ENCODE measurements at places on chromosomes 12 and 14.
A peak's percentile ranks its signal among the peaks of the same experiment; 100 is the strongest.

- no peak for DNase-seq
These were observed 376.0 kb downstream of the C12orf75 start for GRCh38 chr12:105706321-105706972.

DNA sequence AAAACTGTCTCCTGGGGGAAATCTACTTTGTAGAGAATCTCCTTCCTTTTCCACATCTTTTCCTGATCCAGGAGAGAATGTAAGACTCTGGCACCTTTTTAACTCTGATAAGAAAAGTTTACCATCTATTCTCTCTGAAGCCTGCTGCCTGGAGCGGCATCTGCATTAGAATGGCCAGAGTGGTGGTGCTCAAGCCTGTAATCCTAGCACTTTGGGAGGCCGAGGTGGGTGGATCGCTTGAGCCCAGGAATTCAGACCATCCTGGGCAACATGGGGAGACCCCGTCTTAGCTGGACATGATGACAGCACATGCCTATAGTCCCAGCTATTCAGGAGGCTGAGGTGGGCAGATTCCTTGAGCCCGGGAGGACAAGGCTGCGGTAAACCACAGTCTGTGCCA, 1.4 kb upstream of the CHFR start:
- DNase-seq = no peak

- no peak for DNase-seq
These were observed 97.7 kb downstream of the AKAP6 start for GRCh38 chr14:32426586-32427388.

DNA sequence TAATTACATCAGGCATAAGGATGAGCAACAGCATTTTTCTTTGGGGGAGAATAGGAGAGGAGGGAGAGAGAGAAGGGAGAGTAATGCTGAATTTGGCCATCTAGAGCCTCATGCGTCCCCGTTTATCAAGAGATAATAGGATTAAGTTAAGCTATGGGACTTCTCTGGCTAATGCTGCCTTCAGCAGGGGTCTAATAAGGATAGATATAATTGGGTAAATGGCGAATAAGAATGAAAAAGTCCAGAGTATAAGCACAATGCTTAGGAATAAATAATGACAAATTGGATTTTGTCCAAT, 470.0 kb downstream of the EGLN3 start:
- DNase-seq = no peak

- no peak for DNase-seq
These were observed 254.7 kb downstream of the ADGRD1 start for GRCh38 chr12:131208425-131208824.

- DNase-seq = peak; percentile 31
These were observed 790 bp downstream of the NEDD1 start for GRCh38 chr12:96907671-96908422.

DNA sequence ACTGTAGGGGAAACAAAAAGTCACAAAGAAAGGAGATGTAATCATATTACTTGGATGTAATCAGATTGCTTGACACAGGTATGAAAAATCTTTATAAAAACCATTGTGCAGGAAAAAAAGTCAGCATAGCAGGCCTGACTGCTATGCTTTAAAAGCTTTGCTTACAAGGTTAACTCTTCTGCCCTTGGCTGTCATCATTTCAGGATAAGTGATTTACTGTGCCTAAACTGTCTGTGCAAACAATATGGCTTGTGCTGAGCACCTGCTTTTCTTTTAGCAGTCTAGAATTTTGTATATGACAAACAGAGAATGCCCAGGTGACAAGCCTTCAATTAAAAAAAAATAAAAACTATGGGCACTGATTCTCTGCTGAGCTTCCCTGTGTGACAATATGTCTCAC, 63.8 kb upstream of the PLEKHG7 start:
- DNase-seq = no peak

- DNase-seq = peak; percentile 24
These were observed 138.8 kb upstream of the WSCD2 start for GRCh38 chr12:107990325-107990724.

GRCh38 chr14:39446131-39446744, 14.0 kb upstream of the FBXO33 start:
- DNase-seq = no peak

DNA sequence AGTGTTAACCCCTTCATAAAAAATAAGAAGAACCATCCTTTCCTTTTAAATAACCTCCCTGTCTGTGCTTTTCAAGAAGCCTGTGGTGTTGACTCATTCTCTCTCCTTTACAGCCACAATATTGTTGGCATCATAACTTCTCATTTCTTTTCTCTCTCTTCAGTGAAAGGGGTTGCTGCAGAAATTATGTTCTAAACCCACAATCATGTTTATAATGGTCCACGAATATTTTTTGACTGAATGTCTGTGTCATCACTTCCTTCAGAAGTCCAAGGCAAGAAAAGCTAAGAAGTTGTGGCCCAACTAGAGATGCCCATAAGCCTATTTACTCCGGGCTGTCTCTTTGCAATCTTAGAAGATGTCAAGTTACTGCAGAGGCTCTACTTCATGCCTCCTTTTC, 488.3 kb downstream of the APAF1 start:
- DNase-seq = no peak

- peak; percentile 20 for DNase-seq
These were observed 106.6 kb downstream of the BRMS1L start for GRCh38 chr14:35932659-35933159.

GRCh38 chr12:108043286-108043685, 85.8 kb upstream of the WSCD2 start:
- DNase-seq = no peak

DNA sequence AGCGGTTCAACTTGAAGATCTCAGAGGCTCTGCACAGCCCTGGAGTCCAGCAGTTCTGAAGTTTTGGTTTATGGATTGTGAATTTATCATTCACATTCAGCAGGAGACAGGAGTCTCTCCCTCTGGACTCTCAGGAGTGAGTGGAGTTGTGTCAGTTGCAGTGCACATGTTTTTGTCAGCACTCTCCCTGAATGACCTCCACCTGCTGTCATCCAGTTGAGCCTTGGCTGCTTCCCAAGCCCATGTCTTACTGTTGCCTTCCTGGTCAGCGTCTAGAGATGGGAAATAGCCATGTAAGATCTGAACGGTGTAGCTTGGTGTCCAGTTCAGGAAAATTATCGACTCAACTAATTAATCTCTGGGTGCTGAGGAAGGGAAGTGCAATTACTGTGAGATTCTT, 133.2 kb downstream of the PRKCH start:
- no peak for DNase-seq

GRCh38 chr14:36656687-36657398, 4.8 kb upstream of the PAX9 start:
- no peak for DNase-seq

DNA sequence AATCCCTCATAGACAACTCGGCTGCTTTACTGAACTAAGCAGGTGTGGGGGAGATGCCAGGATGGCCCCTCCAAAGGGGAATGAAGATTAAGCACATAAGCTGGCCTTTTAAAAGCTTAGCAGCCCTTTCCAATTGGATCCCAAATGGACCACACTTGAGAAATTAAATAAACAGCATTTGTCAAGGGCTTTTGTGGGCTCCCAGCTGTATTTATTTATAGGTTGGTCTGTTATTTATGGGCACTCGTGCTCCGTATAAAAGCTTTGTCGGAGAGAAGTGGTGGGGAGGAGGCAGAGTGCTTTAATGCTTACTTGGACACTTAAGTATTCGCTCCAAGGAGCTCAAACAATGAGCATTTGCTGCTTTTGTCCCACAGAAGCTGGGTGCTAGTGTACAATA, 580.2 kb downstream of the MED13L start:
- no peak for DNase-seq

GRCh38 chr12:16946704-16947103, 340.7 kb upstream of the LMO3 start:
- DNase-seq = no peak

GRCh38 chr12:28506271-28506670, 316.0 kb downstream of the CCDC91 start:
- no peak for DNase-seq

GRCh38 chr14:20723488-20723887, 22.2 kb upstream of the EDDM3A start:
- no peak for DNase-seq

- DNase-seq = no peak
These were observed 23.0 kb downstream of the RASSF3 start for GRCh38 chr12:64633011-64633939.

Data from activated T-cell treated with anti-CD3 and anti-CD28 coated beads, Interleukin-2, amount 50 U/mL, for 1 hour (primary cell).